Stimulated activated CD8-positive, alpha-beta memory T cell treated with anti-CD3 and anti-CD28 coated beads, Interleukin-2, amount 100 ng/mL, for 1 hour (primary cell): ENCODE measurements at places on chromosomes 11 and 22.

DNA sequence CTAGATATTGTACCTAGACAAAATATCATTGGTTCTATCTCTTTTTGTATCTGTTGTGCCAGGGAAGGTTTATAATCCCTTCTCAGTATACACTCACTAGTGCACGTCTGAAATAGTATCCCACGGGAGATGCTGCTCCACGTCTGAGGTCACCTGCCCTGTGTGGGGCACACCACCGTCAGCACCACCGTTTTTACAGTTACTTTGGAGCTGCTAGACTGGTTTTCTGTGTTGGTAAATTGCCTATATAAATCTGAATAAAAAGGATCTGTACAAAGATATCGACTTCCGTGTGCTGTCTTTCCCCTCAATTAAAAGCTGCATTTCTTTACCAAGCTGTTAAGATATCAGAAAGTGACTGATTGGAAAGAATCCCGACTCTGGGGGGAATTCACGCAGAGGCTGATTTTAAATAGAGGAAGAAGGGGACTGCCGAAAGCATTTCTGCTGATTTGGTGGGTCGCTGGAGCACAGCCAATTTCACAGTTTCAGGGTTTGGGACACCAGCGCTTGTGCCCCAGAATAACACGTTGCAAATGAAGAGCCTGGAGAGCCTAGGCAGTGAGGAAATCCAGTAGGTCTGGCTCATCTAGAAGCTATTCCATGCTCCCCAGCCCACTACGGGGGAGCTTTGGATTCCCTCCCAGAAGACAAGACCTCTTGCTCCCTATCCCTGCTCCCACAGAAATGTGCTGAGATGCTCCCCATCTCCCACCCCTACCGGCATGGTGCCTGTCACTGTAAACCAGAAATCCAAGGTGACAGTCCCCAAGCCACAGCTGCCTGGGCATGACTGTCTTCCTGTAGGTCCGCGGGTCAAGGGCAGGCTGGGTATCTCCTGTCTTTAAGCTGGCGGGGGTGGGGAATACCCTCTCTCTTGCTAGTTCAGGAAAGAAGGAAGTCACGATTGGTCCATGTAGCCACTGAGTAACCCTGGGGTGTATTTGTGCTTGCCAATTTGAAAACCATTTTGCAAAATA, 12.7 kb upstream of the MYO18B start:
- DNase-seq = no peak

- DNase-seq = no peak
These were observed 82.3 kb downstream of the RASSF10 start for GRCh38 chr11:13091373-13091772.

DNA sequence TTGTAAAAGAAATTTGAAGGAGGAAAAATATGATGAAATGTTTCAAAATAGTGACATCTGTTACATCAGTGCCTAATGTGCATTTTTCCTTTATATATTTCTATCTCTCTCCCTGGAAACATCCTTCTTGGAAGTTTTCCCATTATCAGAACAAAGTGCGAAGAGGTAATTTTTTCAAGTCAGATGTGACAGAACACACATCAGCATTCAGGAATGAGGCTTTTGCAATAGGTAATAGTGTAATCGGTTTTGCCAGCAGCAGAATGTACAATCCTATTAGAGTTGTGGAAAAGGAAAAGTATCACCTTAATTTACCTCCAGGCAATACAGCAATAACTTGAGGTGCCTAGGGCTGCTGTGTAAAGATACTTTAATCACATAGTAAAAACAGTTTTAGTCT, 275.8 kb downstream of the FAT3 start:
- no peak for DNase-seq

DNA sequence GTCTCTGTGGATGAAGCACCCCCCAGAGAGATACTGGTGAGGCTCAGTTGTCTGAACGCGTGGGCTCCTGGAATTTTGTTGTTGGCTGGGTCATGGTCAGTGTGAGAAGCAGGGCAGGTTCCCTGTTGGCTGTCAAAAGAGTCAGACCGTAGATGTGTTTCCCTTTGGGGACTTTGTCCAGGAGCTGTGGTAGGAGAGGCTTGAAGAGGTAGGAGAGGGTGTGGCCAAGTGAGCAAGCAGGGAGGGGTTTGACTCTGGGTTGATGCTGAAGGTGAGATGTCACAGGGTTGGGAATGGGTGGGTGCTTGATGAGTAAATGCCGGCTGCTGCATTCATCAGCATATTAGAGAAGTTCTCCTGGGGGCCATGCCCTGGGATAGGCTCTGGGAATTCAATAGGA, 803.2 kb downstream of the TBC1D22A start:
- DNase-seq = no peak

DNA sequence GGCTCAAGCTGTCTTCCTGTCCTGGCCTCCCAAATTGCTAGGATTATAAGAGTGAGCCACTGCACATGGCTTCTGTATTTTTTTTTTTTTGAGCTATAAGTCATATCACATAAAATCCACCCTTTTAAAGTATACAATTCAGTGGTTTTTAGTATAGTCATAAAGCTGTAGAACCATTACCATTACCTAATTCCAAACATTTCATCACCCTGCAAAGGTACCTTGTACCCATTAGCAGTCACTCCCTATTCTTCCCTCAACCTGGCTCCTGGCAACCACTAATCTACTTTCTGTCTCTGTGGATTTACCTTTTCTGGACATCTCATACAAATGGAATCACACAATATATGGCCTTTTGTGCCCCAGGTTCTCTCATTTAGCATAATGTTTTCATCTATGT, 84.5 kb downstream of the MTMR3 start:
- DNase-seq = no peak

GRCh38 chr11:6547177-6547576, 50.1 kb downstream of the DNHD1 start:
- DNase-seq = no peak

DNA sequence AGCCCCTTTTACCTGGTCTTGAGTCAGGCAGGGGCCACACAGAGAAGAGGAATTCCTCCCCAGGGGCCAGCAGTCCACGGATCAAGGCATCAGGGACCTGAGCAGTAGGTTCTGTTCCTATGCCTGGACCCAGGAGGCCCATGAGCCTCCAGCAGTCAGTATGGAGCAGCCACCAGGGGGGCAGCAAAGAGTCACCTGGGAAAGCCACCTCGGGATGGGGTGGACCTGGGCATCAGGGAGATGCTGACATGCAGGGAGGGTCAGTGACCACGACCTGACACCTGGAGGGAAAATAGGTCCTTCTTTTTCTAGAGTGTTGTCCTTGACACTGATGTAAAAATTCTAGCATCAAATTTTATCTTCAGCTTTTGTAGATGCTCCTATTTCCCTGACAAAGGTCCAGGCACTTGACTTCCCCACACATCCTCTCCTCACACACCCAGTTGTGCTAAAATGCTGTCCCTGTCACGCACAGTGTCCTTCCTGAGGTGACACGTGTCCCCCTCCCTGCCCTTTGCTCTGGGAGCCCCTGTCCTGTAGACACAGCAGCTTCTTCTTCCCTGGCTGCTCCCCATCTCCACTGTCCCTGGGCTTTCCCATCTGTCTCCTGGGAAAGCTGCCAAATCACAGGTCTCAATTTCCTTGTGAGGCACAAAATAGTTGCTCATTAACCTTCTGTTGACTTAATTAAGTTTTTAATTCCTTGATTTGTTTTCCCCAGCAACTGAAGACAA, 70.0 kb upstream of the IGLL5 start:
- DNase-seq = no peak

GRCh38 chr11:118649941-118650340, 29.5 kb downstream of the TREH start:
- DNase-seq = no peak

GRCh38 chr22:46968848-46969247, 206.4 kb downstream of the TBC1D22A start:
- no peak for DNase-seq

- DNase-seq = no peak
These were observed 33.1 kb upstream of the PICALM start for GRCh38 chr11:86101941-86102407.

- no peak for DNase-seq
These were observed 208.1 kb upstream of the TENM4 start for GRCh38 chr11:79648766-79649520.

GRCh38 chr11:27184458-27185312, 144.1 kb downstream of the BBOX1 start:
- no peak for DNase-seq

- DNase-seq = no peak
These were observed 5.5 kb upstream of the PIM3 start for GRCh38 chr22:49954991-49955580.

DNA sequence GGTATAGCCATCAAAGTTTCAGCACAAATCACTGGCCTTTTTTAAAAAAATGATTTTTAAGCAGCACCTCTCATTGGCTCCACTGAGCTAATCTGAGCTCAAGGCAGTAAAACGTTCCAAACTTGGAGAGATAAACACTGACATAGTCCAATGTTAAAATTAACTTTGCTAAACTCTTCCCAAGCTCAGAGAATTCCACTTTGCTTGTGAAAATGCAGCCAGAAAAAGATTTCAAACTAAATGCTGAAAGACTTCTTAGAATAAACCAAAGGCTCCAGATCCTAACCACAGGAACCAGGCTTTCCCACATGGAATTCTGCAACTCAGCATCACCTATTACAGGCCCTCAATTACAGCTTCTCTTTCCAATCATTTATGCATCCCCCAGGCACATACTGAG, 84.7 kb upstream of the GDPD4 start:
- DNase-seq = no peak

- DNase-seq = no peak
These were observed 13.2 kb downstream of the PDE3B start for GRCh38 chr11:14656536-14657457.

- DNase-seq = no peak
These were observed 3.6 kb upstream of the SORL1 start for GRCh38 chr11:121448431-121448941.

GRCh38 chr22:22754961-22755777, 110.8 kb downstream of the GGTLC2 start:
- no peak for DNase-seq

GRCh38 chr11:66971488-66971887, 3.6 kb upstream of the C11orf86 start:
- no peak for DNase-seq

DNA sequence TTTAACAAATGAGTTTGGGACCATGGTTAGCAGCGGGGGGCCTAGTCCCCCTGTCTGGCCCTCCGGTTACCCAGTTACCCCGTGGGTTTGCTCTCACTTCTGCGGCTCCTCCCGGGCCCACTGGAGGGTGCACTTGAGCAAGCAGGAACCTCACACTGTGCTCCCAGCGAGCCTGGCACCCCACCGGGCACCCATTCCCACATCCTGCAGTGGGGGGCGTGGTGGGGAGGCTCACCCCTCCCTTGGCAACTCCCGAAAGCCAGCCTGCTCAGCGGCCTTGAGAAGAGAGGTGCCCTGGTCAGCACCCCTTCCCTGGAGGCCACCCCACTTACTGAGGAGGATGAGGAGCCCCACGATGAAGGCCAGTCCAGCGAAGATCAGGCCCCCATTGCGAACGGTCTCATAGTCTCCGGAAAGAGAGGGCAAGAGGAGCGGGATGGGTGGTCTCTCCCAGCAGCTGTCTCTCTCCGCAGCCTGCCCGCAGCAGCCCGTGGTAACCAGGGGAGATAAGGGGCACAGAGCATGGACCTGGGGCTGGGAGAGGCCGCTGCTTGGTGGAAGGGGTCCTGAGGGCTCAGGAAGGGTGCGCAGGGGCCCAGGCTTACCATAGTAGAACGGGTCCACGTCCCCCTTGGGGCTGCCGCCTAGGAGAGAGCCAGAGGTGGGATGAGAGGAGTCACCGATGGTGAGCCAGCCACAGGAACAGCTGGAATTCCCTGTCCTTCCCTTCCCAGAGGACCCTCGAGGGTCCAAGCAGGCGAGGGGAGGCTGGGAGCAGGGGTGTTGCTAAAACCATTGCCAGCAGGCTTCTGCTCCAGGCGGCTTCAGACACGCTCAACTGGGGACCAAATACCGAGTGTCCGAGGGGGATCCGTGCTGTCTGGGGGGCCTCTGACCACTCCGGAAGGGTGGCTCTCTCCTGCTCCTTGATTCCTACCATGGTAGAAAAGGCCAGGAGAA, 2.2 kb downstream of the FXYD2 start:
- no peak for DNase-seq

- no peak for DNase-seq
These were observed 3.9 kb upstream of the SLC16A8 start for GRCh38 chr22:38087855-38088254.

DNA sequence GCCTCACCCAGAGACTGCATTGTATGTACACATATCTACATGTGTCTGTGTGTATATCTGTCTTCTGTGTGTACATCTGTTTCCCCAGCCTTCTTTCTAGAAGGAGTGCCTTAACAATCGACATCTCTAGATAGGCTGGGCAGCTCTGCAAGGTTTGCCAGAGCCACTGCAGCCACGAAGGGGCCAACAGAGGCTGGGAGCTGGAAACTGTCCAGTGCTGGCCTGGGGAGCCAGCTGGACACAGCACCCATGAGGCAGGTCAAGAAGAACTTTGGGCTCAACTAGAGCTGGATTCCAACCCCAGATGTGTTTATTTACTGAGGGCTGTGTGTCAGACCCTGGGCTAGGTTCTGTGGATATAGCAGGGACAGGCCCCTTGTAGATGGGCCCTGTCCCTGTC, 3.3 kb downstream of the SGSM1 start:
- no peak for DNase-seq

- no peak for DNase-seq
These were observed 86.5 kb upstream of the CLDN5 start for GRCh38 chr22:19610518-19611253.

DNA sequence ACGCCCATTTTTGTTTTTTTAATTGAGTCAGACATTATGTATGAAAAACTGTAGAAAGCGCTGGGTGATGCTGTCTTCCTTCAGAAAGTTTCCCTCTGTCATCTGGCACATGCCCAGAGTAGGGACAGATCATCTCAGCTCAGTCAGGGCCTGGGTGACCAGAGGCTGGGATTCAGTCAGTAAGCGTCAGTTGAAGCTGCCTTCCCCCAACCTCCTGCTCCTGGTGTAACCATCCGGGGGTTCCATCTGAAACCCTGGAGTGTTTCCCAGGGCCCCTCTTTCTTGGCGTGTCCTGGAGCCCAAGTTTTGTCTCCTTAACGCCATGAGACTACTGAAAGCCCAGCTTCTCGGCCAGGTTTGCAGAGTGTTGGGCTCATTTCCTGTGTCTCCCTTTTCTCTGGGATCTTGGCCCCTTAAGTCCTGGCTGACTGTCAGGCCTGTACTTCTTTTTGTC, 10.7 kb downstream of the PPFIA1 start:
- no peak for DNase-seq

- DNase-seq = peak; percentile 44
These were observed 17.0 kb upstream of the DDX10 start for GRCh38 chr11:108647701-108648527.

DNA sequence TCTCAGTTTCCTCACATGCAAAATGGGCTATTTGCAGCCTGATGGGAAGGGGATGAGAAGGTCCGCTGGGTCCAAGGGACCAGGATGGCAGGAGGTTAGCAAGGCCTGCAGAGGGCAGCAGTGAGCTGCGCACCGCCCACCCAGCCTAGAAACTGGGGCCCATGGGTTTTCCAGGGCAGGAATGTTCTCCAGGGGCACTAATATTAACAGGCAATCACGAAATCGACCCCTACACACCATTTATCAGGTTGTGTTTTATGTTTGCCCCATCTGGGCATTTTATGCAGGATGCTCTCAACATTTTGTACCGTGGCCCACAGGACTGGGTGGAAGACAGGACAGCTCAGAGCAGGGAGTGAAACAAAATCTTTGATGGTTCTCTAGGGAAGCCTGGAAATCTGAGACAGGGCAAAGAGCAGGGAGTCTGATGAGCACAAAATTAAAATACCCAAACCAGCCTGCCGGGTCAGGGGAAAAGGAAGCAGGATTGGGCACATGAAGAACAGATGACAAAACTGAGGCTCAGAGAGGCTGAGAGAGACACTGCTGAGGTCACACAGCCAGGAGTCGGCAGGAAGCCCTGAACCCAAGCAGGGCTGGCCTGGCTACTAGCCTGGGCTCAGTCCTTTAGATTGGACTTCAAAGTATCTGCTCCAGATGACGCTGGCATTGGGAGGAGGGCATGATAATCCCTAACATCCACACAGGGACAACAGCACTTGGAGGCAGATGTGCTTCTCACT, 1.6 kb upstream of the BCR start:
- DNase-seq = peak; percentile 25
